CD4-positive, alpha-beta T cell treated with Interleukin-1 beta for 1 hour (primary cell): ENCODE measurements at places on chromosomes 5 and 9.

DNA sequence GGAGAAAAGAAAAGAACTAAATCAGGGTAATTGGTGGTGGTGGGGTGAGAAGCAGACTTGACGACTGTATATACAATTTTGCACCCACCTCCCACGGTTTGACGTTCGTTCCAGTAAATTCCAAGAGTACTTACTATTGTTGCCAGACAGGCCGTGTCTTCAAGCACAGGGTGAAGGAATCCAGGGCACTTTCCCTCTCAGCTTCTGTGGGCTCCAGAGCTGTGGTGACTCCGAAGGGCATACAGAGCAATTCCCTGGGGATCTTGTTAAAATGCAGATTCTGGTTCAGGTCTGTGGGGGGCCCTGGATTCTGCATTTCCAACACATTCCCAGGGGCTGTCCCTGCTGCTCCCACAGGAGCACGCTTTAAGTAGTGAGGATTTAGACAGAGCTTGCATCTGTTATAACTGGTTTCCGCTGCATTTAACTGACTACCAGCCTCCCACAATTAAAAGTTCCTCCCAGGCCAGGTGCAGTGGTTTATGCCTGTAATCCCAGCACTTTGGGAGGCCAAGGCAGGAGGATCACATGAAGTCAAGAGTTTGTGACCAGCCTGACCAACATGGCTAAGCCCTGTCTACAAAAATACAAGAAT lies 49.3 kb upstream of the FANCC start:
- no peak for DNase-seq

DNA sequence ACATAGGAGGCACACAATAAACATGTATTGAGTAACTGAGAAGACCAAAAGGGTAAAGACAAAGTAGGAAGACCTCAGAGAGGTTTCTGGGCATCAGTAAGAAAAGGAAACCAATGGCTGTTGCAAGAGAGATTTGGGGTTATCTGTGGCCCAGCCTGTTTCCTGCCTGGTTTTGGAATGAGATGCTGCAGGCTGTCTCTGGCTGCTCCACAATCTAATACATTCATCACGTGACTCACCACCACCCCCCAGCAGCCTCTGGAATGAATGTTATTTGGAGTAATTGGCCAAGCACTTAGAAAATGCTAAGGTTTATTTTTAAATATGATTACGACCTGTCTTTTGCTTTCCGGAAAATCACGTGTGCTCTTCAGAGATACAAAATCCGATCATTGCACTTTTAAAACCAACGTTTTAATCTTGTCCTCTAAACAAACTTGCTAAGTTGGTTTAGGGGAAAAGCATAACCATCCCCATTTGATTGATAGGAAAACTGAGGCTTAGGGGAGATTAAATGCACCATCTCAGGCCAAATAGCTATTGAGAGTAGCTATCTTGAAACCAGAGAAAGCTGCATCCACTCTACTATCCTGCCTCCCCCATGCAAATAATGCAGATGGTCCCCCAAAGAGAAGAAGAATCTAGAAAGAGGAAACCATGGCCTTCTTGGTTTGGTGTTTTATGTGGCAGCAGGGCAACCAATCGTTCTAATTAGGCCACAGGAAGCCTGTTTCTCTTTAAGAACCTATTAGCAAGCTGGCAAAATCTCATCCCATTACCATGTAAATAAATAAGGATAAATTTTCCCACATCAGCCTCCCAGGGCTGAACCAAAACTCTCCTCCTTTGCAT lies 151.8 kb upstream of the ADRA1B start:
- DNase-seq = no peak

DNA sequence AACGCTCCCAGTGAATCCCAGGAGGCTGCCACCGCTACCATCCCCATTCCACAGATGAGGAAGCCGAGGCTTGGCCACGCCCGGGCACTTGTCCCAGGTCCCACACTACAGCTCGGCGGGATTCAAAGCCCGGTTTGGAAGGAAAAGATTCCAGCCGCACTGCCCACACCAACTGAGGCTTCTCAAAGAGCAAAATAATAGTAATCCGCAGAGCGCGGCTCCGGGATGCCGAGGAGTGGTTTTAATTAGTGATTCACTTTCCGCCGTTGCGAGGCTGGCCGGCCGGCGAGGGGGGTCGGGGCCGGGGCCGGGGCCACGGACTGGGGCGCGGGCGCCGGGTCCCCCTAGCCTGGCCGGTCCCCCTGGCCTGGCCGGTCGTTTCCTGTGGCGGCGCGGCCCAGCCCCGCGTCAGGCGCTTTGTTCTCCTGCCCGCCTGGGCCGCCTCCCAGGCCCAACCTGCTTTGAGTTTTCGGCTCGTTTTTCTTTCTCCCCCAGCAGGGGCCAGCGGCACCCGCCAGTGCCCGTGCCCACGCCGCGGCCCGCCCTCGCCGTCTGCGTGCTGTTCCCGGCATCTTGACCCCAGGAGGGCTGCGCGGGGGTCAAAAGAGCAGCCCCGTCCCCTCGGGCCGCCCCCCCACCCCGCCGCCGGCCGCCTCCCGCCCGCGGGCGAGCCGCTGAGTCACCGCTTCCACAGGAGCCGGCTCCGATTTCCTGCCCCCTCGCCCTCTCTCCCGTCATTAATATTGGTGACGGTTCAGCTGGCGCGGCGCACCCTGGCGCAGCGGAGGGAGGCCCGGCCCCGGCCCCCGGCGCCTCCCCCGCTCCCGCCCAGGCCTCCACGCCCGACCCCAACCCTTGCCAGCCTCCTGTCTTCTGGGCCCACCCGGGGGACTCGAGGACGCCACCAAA lies 31.2 kb downstream of the FGF18 start:
- no peak for DNase-seq

GRCh38 chr9:81519816-81520495 lies 169.4 kb downstream of the TLE1 start:
- DNase-seq = no peak

DNA sequence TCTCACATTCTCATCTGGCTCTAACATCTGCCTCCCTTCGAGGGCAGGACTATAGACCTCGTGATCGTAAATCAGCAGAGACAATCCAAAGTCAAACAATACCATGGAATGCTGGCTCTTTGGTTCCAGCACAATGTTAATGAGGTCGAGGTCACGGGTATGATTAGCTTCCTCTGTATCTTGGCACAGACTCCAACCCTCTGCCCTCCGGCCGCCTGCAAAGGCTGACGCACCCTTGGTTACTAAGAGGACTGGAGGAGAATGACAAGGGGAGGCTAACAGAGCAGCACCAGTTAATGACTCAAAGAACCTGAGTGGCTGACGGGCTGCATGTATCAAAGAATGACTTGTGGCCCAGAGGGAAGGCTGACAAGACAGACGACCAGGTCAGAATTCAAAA lies 10.1 kb downstream of the LHFPL2 start:
- DNase-seq = no peak

DNA sequence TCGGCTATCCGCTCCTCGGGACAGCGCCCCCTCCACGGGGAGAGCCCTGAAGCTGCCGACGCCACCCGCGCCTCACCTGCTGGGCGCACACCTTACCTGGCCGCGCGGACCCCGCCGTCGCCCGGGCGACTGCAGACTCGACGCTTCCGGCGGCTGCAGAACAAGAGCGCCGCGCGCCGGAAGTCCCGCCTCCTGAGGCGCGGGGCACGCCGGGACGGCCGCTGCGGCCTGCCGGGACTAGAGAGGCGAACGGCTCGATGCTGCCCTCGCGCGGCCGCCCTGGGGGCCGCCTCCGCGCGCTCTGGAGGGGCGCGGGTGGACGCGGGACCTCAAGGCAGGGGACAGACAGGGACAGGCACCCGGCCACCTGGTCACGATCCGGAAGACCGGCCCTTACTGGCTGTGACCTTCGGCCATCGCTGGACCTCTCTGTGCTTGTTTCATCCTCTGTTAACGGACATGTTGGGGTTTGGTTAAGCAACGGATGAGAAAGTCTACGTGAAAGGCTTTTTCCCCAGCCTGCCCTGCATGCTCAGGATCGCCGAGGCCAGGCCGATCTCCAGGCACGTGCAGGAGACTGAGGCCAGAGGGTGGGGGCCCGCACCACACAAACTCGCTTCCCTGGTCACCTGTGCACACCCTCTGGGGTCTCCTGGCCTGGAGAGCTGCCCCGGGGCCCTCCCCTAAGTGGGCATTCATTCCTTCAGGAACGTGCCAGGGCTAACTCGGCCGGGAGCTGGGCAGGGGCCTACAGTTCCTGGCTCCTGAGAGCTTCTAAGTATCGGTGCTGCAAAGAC lies at the start of gene SNAPC4:
Gene SNAPC4, minus strand, starts transcription at position 133 of the 797 bp plus-strand sequence. CDS start 1,742 bp downstream, outside the sequence.
- DNase-seq = peak; percentile 90

DNA sequence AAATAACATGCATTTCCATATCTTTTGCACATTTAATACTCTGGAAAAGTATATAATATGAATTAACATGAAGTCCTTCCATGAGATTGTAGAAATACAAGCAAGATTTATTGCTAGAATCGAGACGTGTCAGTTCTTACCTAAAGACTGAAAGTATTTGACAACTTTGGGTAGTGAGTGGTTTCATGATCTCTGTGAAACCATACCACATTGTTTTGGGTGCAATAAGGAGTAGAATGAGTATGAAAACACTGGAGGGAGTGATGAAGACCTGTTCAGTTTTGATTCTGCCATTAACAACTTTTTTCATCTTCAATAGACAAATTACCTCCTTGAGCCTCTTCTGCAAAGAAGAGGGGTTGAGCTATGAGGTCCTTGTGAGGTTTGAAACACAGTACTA lies 133.7 kb downstream of the NUDT12 start:
- DNase-seq = no peak

- DNase-seq = no peak
These were observed 8.7 kb downstream of the PCDH1 start for GRCh38 chr5:141869514-141869913.

- DNase-seq = no peak
These were observed 112.0 kb upstream of the FBXL7 start for GRCh38 chr5:15387931-15388524.

DNA sequence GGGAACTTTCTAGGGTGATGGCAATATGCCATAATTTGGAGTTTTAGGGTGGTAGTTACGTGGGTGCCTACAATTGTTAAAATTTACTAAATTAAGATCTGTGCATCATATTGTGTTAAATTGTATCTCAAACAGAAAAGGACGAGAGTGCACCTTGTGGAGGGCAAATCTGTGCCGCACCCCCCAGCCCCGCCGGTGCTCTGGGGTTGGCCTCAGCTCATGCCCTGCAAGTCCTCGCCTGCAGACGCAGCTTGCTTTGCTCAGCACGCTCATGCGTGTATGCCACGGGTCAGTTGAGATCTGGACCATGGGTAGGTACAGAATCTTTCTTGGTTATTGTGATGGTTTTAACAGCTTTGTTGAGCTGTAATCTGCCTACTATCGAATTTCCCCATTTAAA lies 33.7 kb upstream of the FCN1 start:
- DNase-seq = no peak

DNA sequence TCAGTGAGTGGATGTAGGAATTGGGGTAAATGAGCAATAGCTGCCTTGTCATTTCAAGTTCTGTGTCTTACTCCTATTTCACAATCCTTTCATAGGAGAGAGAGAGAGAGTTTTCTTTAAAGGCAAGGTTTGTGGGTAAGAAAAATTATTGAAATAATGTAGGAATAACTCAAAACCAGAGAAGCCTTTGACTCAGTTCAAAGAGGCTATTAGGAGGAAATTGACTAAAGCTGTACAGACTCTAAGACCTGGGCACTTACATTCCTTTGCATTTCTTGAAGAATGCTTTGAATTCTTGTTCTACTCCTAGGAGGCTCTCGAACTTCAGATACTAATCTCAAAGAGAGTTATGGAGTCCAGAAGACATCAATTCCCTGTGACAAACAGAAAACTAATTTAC lies 257.1 kb downstream of the FBXL7 start:
- DNase-seq = no peak

GRCh38 chr5:124438903-124439281 lies 307.5 kb downstream of the ZNF608 start:
- DNase-seq = no peak

- DNase-seq = no peak
These were observed 5.8 kb upstream of the C5orf52 start for GRCh38 chr5:157665467-157666070.

DNA sequence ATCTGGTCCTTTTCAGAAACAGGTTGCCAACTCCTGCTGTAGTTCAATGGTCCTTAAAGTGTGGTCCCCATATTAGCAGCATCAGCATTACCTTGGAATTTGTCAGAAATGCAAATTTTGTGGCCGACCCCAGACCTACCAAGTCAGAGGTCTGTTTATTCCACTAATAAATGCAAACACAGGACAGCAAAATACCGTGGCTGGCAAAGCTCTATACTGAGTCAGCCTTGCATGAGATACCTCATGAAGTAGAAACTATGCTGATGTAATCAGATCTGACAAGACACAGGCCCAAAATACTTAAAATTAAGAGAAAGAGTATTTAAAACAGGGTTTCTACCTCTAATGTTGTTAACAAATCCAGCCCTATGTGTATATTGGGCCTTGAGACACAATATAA lies 3.0 kb downstream of the GOLM1 start:
- no peak for DNase-seq

GRCh38 chr5:142828797-142829535 lies 58.8 kb downstream of the ARHGAP26 start:
- no peak for DNase-seq

GRCh38 chr5:59171131-59171530 lies 588.3 kb downstream of the RAB3C start:
- no peak for DNase-seq

DNA sequence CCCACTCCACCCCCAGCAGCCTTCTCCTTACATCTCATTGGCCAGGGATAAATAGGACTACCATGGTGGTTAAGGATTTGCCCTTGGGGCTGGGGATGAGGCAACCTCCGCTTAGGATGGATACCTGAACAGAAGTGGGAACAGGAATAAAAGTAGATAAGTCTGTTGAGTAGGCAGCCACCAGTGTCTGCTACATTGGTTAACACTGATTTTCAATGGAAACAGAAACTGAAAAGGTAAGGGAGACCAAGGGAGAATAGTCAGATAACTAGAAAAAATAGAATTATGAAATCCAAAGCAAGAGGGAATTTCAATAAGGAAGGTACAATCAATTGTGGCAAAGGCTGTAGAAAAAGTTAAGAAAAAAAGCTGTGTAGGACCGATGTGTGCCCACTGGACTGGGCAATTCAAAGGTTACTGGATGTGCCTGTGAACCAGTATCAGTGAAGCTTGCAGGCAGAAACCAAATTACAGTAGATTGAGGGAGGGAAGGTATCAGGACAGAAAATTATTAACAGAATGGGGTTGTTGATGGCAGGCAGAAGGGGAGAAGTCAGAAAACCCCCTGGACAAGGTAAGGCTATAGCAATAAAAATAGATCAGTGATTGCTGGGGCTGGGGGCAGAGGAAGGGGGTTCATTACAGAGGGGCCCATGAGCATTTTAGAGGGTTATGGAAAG lies 48.7 kb downstream of the DNAJC21 start:
- no peak for DNase-seq

DNA sequence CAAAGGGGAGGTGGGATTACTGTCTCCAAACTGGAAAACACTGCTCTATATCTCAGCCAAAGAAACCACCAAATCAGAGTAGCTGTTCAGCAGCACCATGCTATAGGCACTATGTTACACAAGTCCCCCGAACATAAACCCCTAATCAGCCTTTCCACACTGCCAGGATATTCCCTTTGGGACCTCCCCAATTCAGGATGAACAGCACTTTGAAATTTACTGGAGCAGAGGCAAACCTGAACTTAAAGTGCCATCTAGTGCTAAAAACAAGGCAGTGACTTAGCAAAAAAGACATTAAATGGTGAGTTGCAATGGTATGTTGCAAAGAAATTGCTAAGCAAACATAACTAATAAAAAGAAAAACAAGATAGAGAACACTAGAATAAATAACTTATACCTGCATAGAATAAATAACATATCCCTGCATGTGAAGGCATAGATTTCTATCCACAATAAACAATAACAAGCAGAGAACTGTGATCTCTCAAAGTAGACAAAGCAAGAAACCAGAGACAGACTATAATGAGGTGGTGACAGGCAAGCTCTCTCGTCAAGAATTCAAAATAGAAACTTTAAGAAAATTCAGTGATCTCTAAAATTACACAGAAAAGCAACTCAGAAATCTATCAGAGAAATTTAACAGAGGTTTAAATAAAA lies 584.4 kb upstream of the ACO1 start:
- DNase-seq = peak; percentile 20
